Mesothelial cell of epicardium (in vitro differentiated cells): ENCODE measurements at places on chromosomes 3 and 15.

DNA sequence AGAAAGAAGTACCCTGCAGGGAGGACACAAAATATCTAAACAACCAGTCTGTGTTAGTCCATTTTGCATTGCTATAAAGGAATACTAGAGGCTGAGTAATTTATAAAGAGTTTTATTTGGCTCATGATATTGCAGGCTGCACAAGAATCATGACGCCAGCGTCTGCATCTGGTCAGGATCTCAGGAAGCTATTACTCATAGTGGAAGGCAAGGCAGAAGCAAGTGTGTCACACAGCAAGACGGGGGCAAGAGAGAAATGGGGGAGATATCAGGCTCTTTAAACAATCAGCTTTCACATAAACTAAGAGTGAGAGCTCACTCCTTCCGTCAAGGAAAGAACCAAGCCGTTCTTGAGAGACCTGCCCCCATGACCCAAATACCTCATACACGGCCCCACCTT is 614.8 kb downstream of the ZIC1 start:
- no peak for DNase-seq

- DNase-seq: no peak
Measured at GRCh38 chr3:128279601-128279880, 126.3 kb downstream of the EEFSEC start.

DNA sequence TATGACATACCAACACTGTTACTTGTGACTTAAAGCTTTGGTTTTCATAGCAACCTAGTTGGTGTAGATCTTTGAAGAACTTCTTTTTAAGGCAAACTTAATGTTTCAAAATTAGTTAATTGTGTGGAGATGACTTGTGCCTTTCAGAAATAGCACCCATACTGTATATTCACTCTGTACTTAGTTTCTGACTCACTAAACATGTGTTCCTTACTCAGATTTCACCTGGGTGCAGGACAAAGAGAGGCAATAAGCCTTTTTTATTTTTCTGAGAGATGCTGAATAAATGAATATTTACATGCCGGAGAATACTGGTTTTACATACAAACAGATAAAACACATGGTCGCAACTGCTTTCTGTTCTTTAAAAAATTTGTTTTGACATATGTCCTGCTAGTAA is 44.8 kb downstream of the SLC25A26 start:
- no peak for DNase-seq

DNA sequence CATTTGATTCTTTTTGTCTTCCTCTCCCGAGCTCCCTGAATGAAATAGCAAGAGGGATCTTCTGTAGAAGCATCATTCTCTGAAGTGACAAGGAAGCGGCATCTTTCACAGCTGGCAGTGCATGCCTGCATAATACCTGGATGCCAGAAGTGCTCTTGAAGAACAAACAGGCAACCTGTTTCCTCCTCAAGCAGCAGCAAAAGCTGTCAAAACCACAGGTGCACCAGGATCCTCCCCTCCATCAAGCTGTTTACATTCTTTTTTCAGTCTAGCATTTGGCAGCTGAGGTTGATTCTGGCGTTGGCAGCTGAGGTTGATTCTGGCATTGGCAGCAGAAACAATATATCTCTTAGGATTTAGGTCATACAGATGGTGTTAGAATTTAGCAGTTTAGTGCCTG is 979.0 kb downstream of the TUSC7 start:
- DNase-seq: no peak

DNA sequence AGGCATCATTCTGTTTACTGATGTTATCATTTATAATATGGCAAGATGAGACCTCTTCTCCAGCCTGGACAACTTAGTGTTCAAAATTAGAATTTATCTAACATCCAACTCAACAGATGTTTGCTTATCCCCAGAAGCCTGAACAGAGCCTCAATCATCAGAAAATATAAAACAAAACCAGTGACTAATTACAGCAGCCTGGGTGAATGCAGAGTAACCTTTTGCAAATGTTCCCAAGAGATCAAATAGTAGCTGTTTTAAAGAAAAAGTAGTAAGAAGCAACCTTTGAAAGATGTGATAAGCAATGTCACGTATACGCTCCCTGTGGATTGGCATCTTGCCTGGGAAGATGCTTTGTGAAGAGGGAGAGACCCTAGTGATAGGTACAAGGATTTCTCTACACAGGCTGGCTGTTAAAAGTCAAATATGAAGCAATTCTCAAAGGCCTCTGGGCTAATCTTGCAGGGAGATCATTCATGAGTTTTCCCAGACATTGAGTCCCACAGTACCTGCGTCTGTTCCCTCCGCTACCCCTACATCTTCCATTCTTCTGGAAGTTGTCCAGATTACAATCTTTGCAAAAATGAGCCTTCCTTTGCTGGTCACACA is 39.3 kb upstream of the PRICKLE2 start:
- no peak for DNase-seq

GRCh38 chr3:197736010-197736490 is 654 bp downstream of the RUBCN start:
- no peak for DNase-seq

DNA sequence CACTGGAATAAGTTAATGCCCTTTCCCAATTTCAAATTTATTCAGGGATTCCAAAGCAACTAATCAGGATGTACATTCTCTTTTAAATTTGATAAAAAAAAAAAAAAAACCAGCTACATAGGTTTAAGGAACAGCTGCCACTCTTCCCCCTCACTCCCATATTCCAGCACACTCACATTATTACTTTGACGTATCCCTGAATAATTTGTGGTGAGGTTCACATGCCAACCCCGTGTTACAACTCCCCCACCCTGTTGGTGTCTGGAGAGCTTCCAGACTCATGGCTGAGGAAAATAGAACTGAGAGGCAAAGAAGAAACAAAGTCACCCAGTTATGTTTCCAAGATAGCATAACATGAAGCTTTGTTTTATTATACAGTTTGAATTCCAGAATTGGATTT is 300.5 kb upstream of the MME start:
- no peak for DNase-seq

- DNase-seq: no peak
Measured at GRCh38 chr3:50930371-50931208, 255.9 kb downstream of the DOCK3 start.

DNA sequence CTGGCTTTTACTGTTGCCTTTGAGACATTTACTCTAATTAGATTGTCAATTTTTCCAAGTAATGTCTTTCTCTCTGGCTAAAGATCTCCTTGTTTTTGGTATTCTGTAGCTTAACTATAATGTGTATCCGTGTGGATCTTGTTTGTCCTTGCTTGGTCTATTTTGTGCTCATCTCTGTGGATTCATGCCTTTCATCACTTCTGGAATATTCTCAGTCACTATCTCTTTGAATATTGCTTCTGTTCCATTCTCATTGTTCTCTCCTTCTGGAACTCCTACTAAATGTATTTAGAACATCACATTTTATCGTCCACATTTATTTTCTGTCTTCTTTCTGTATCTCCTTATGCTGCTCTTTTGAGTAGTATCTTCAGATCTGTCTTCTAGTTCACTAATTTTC is 12.7 kb downstream of the PGPEP1L start:
- no peak for DNase-seq

DNA sequence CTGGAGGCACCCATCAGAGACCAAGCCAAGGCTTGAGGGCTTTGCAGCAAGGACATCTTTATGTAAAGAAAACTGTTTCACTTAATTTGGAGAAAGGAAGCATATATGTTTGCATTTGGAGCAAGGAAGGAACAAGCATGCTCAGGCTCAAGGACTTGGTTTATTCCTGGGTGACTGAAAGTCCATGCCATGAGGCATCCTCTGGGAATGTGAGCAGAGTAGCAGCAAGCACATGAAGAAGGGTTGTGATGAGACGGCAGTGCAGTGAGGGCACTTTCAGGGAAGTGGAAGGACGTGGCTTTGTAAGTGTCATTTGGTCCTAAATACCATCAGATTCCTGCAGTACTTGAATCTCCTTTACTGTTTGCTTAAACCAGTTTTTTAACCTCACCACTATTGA is 26.8 kb downstream of the POLG start:
- DNase-seq: no peak

GRCh38 chr15:52427804-52428203 is 100.9 kb downstream of the MYO5A start:
- DNase-seq: no peak
